ENCODE measurements at places on chromosomes 12 and 14.

DNA sequence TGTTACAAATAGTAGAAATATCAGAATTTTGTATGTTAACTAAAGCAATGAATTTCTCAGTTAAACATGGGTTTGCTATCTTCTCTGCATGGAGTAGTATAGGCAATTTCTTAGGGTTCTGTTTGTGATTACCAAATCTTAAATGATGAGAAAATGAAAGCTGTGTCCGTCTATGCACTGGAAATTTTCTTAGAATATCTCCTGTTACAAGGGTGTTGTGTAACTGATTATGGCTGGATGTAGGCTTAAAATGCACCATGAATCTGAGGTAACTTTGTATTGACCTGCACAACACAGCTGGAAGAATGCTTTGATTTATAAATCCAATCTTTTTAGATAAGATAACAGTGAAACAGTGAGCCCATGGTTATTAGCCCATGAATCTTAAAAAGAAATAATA, 17.8 kb downstream of the TRIP11 start:
- DNase-seq = no peak

GRCh38 chr12:2171672-2172426, 119.1 kb downstream of the CACNA1C start:
- no peak for DNase-seq

- no peak for DNase-seq
Observed at GRCh38 chr14:21985081-21985480, 311.5 kb upstream of the OR4E1 start.

DNA sequence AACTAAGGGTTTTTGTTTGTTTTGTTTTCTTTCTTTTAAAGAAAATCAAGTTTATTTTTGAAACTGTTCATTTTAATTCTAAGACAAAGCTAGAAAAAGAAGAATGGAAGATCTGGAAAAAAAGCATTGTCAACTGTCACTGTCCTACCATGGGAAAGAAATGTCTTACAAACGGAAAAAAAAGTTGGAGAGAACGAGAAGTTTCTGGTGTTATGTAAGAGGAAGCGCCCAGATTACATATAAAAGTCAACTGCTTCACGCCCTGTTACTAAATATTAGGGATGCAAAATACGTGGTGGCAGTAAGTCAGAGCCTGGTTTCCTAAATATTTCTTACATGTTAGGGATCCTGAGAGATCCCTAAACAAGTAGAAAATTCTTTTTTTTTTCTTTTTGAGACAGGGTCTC, 14.3 kb upstream of the FBXL14 start:
- no peak for DNase-seq

DNA sequence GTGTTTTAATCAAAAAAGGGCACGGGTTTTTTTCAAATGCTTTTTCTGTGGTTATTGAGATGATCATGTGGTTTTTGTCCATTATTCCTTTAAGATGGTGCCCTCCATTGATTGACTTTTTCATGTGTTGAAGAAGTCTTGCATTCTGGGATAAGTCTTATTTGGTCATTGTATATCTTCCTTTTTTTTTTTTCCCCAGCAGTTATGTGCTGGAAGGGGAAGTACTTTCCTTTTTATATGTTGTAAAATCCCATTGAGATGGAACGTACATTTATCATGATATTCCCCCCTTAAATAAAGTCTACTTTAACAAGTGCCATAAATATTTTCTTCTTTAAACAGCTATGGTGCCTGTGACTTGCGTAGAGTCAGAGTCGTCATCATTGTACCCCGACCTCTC, 24.8 kb upstream of the MUCL1 start:
- no peak for DNase-seq

- DNase-seq = no peak
Observed at GRCh38 chr14:105014032-105014431, 6.9 kb downstream of the CDCA4 start.

- DNase-seq = no peak
Observed at GRCh38 chr12:84660139-84660538, 252.5 kb downstream of the SLC6A15 start.

- peak; percentile 27 for DNase-seq
Observed at GRCh38 chr12:49505672-49506071, 33.2 kb upstream of the KCNH3 start.

- DNase-seq = no peak
Observed at GRCh38 chr12:117567644-117568216, 206.3 kb upstream of the NOS1 start.

DNA sequence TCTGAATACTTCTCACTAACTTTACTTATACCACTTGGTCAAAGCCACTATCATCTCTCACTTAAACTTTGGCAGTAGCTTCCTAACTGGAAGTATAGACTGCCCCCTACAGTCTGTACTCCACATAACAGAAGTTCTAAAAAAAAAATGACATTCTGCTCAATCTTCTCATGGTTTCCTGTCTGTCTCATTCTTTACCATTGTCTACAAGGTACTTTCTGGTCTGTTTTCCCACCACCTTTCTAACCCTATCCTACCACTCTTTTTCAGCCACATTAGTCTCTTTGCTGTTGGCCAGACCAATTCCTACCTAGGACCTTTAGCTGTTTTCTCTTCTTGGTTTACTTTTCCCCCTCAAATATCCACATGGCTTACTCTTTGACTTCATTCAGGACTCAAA, 14.7 kb downstream of the CPSF6 start:
- DNase-seq = peak; percentile 55

- DNase-seq = no peak
Observed at GRCh38 chr12:71300772-71301675, 138.6 kb upstream of the LGR5 start.

GRCh38 chr14:93309427-93309966, 23.3 kb downstream of the BTBD7 start:
- no peak for DNase-seq

DNA sequence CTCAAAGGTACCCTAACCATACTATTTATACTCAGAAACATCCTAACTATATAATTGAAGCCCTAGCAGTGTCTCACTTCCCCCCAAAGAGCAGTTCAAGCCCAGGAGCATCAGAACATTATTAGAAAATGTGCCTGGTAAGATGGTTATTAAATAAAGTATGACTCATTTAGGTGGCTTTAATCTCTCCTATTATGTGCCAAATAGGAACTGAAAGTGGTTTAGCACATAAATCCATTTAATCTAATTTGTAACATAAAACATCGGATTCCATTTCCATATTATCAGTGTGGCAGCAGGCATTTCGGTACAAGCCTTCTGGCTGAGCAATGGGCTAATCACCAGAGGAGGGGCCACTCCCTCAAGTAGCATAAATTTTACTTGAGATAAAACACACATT, 395.2 kb upstream of the TMTC1 start:
- no peak for DNase-seq

GRCh38 chr12:103751171-103751570, 89.9 kb downstream of the NT5DC3 start:
- no peak for DNase-seq

DNA sequence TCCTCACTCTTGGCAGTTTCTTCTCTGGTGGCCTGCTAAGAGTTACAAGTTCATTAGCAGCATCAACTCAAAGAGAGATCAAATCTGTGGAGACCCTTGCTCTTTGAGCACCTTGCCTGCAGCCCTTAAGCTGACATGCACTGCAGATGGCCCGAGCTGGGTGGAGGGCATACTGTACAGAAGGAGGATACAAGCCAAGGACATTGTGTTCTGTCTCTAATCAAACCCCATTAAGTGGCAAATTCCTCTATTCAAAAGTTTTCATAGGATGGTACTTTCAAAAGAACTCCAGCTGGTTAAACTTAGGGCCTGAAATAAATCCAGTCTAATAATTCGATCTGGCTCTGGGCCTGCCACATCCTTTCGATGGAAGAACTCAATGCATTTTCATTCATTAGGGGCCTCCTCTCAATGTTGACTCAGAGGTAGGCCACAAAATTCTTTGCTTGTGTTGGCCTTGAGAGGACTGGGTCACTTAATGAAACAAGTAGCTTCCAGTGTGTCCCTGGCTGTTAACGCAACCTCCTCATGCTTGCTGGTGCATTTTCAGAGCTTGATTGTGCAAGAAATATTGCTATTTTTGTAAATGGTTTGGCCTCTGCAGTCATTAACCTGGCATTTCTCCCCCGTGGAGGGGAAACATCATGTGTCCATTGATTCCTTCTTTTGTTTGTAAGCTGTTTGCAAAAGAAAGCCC, 318.2 kb downstream of the NUAK1 start:
- peak; percentile 95 for DNase-seq

- no peak for DNase-seq
Observed at GRCh38 chr12:109554761-109555160, 18.5 kb downstream of the MMAB start.

DNA sequence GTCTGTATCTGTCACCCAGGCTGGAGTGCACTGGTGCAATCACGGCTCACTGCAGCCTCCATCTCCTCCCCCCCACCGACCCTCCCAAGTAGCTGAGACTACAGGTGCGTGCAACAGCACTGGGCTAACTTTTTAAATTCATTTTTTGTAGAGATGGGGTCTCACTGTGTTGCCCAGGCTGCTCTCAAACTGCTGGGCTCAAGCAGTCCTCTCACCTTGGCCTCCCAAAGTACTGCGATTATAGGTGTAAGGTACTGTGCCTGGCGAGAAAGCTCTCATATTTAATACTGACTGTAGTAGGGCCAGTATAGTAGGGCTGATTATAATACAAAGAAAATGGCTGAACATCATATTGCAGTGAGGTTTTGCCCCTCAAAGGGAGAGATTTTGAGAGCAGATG, 2.4 kb downstream of the RIC8B start:
- no peak for DNase-seq

- peak; percentile 18 for DNase-seq
Observed at GRCh38 chr12:77402716-77403115, 337.3 kb upstream of the E2F7 start.

DNA sequence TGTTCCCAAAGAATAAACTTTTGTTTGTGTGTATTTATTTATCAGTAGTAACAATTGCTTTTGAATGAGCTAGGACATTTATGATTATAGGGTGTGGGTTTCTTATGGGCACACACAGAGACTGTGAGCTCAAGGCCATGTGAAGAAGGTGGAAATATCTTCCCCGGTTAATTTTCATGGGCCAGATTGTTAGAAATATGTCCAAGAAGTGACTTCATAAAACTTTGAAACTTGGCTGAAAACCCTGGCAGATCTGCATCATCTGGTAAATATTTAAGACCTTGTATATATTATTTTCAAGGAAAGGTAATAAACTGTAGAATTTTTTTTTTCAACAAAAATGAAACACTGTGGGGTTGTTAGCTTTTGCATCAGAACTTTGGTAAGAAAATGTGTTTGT, 53.5 kb upstream of the RNU6-8 start:
- peak; percentile 35 for DNase-seq

DNA sequence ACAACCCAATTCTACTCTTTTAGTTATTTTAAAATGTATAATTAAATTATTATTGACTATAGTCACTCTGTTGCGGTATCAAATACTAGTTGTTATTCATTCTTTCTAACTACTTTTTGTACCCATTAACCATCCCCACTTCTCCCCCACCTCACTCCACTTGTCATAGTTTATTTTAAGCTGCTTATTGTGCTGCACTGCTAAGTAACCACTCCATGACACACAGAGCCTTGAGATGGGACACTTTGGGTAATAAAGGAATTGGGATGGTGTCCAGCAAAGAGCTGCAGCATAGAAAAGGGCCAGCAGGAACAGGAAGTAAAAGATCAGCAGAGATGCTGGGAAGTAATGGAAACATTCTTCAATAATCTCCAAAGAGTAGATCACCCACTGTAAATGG, 123.0 kb downstream of the RPS29 start:
- DNase-seq = no peak

- DNase-seq = peak; percentile 67
Observed at GRCh38 chr14:75295491-75296345, 17.1 kb downstream of the FOS start.

DNA sequence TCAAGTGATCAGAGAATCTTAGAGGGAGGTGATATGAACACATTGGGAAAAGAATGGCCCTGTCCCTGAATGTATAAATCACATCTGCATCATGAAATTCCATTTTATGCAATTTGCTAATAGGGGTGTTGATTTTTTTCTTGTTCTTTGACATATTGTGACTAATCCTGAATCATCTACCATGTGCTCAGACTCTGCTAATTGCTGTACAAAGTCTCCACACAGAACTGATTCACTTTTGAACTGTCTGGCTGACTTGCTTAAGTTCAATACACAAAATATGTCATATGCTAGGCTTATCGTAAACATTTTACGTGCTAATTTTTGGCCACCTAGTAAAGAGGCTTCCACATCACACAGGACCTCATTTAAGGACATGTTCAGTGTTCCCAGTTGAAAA, 2.6 kb downstream of the TMEM132D start:
- DNase-seq = no peak

GRCh38 chr12:46217541-46218321, 51.1 kb downstream of the SLC38A1 start:
- DNase-seq = no peak

GRCh38 chr14:85617791-85618190, 87.8 kb downstream of the FLRT2 start:
- peak; percentile 83 for DNase-seq

DNA sequence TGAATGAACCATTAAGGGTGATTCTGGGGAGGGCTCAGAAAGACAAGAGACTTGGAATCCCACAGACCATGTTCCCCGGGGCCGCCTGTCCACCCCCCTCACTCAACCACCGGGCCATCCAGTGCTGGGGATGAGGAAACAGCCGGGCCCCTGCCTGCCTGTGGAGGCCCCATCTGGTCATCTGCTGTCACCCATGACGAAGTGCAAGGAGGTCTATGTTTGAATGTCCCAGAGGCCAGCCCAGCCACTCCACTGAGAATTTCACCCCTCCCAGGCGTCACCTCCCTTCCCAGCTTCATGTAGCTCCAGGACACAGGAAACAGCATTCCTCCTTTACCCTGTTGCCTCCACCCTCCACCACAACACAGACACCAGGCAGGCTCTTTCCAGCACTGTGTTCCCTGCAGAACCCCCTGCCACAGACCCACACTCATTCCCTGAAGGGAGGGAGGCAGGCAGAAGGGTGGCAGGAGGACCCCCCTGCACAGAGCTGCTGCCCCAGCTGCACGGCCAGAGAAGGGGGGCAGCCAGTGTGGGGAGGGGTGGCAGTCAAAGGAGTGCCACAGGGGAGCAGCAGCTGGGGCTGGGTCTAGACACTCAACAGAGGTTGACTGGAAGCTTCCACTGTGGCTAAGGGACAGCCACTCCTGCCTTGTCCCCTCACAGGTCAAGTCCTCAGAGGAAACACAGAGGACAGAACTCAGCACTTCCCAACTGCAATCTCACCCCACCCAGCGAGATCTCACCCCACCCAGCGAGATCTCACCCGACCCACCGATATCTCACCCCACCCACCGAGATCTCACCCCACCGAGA, 50.3 kb upstream of the PPP2R5C start:
- no peak for DNase-seq

GRCh38 chr12:8916154-8916553, 1.8 kb downstream of the PHC1 start:
- peak; percentile 3 for DNase-seq

GRCh38 chr12:40168001-40168400, 56.8 kb upstream of the LRRK2 start:
- DNase-seq = no peak

GRCh38 chr14:91154851-91155625, 41.2 kb downstream of the DGLUCY start:
- DNase-seq = peak; percentile 78

DNA sequence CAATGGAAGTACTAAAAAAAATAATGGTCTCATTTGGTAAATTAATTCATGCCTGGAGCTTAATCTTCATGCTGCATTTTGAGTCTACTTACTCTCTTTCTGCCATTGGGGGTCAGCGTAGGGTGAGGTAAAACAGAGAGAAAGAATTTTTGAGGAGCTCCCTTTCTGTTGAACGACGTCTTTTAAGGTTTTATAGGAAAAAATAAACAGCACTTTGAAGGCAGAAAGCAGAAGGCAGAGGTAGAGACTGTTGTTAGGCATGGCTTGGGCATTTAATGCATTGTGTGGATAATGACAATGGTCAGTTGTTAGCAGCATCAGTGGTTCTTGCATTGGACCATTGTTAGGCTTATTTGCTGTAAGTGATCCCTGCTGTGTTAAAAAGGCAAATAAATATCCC, 557.2 kb upstream of the STXBP6 start:
- DNase-seq = no peak
